Stimulated activated CD8-positive, alpha-beta memory T cell treated with anti-CD3 and anti-CD28 coated beads, Interleukin-15, amount 100 ng/mL, for 24 hours (primary cell): ENCODE measurements at places on chromosomes 2 and 18.
A peak's percentile ranks its signal among the peaks of the same experiment; 100 is the strongest.

- no peak for DNase-seq
Measured at GRCh38 chr18:22277758-22278157, 108.4 kb downstream of the GATA6 start.

DNA sequence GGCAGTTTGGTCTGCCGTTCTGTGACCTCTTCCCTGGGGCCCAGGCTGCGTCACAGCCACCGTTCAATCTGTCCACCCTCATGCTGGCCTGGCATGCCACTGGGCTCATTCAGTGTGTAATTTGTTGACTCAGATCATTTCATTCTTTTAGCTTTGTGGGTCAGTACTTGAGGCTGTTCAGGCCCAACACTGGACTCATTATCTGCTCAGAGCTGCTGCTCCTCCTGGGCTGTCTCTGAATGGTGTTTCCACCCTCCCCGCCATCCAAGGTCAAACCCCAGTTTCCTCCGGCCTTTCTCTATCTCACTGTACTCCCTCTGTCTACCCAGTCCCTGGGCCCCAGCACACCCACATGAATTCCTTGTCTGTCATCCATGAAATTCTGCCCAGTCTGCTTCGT, 152.4 kb upstream of the NCK2 start:
- no peak for DNase-seq

DNA sequence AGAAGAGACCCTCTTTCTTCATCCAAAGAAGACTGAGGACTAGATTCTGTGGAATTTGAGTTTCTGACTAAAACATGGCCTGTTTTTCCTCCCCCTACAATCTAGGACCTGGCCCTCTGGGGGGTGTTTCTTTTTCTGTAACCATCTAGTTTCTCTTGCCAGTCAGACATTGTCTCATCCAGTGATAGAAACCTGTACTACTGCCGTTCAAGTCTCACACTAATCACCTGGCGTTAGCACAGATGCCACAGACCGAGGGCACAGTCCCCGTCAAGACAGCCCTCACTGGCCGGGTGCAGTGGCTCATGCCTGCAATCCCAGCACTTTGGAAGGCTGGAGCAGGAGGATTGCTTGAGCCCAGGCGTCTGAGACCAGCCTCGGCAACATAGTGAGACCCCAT, 126.9 kb upstream of the NDUFV2 start:
- DNase-seq = no peak

DNA sequence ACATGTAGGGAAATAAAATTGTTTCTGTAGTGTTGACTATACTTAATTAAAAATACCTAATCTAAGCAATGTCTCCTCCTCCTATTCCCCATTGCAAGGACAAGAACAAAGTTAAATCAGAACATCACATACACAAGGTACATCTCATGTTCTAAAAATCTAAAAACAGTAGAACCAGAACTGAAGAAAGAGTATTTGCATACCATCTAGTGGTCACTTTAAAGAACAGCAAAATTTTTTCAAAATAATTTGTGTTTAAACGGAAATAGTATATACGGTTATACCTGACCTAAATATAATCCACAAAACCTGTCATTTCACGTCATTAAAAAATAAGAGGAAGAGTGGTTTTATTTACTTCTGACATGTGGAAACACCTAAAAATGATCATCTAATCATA, 294.3 kb upstream of the KCNH7 start:
- no peak for DNase-seq

- no peak for DNase-seq
Measured at GRCh38 chr2:88831071-88831791, 139.8 kb downstream of the RPIA start.

GRCh38 chr2:109324861-109325260, 195.9 kb downstream of the SH3RF3 start:
- no peak for DNase-seq

GRCh38 chr2:144372410-144373080, 147.4 kb downstream of the ZEB2 start:
- no peak for DNase-seq

- DNase-seq = no peak
Measured at GRCh38 chr2:174781996-174782395, 17.7 kb upstream of the CHRNA1 start.

- no peak for DNase-seq
Measured at GRCh38 chr2:198106621-198107385, 302.4 kb downstream of the PLCL1 start.

- no peak for DNase-seq
Measured at GRCh38 chr2:45974056-45974455, 322.6 kb downstream of the PRKCE start.

- no peak for DNase-seq
Measured at GRCh38 chr2:73176205-73176880, 26.0 kb upstream of the NOTO start.

- DNase-seq = no peak
Measured at GRCh38 chr2:65076345-65076710, 20.1 kb downstream of the CEP68 start.

- DNase-seq = no peak
Measured at GRCh38 chr2:4528773-4529172, 825.4 kb downstream of the DCDC2C start.

DNA sequence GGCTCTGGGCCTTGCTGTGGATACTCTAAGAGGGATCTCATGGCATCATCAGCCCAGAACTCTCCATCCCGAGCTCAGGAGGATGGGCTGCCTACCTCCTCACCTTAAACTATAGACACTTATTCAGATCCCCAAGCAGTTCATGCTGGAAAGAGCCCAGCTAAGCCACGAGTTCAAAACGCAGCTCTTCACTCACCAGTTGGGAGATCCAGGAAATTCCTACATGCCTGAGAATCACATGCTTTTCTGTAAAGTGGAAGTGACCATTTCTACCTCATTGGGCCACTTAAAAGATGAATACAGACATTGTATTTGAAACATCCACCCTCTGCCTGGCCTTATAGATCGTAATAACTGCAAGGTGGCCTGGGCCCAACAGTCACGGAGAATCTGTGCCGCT, 6.6 kb downstream of the ATOH8 start:
- no peak for DNase-seq

DNA sequence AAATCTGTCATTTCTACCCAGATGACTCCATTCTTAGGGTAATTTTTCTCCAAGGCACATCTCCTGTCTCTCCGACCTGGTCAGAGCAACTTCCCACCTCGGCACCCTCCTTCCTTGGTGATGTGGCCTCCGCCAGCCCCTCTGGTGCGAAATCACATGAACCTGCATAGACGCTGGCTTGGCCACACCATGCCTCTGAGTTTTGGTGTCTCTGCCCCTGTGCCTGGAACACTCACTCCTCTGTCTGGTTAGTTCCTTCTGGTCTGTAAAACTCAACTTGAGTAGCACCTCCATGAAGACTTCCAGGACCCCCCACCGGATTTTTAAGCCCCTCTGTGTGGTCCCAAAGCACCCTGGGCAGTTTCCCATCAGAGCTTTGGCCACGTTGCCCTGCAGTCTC, 83.2 kb upstream of the OTOS start:
- DNase-seq = no peak

GRCh38 chr2:234628953-234629352, 132.1 kb upstream of the ARL4C start:
- DNase-seq = no peak

DNA sequence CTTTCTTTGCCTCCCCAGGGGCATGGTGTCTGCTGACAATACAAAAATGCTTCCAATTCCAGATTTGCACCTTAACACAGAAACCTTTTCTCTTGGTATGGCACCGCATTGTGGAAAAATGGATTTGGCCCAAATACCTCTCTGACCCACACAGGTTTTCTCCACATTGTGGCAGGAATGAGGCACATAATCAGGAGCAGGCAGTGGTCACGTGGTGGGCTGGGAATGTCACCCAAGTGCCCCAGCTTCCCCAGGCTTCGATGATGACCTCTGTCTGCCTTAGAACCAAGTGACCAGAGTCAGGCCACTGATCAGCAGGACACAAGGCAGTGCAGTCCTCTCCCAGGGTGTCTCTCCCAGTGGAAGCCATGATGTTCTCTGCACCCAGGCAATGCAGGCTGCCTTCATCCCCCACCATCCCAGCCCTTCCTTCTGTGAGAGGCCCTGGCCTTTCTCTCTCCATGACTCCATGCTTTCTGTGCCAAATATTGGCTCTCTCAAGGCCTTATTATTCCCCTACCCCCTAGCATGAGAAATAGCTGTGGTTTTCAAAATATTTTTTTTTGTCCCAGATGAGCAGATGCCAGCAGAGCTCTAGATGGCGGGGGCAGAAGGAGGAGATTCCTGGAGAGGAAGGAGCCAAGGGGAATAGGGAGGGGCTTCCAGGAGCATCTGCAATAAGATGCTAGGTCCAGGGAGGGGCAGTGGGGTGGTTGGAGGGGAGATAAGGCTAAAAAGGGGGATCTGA, 198.9 kb downstream of the ACKR3 start:
- DNase-seq = no peak

GRCh38 chr2:120442923-120443571, 97.1 kb downstream of the INHBB start:
- no peak for DNase-seq

DNA sequence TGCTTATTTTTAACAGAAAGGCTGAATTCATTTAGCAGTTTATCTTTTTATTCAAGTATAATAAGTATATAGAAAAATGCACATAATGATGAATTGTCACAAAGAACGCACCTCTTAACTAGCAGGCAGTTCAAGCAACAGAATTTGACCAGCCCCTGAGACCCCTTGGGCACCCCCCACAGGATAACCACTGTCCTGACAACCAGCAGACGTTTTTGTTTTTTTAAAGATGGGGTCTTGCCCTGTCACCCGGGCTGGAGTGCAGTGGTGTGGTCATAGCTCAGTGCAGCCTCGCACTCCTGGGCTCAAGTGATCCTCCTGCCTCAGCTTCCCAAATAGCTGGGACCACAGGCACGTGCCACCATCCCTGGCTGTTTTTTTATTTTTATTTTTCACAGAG, 14.0 kb downstream of the PRELID3A start:
- DNase-seq = no peak

DNA sequence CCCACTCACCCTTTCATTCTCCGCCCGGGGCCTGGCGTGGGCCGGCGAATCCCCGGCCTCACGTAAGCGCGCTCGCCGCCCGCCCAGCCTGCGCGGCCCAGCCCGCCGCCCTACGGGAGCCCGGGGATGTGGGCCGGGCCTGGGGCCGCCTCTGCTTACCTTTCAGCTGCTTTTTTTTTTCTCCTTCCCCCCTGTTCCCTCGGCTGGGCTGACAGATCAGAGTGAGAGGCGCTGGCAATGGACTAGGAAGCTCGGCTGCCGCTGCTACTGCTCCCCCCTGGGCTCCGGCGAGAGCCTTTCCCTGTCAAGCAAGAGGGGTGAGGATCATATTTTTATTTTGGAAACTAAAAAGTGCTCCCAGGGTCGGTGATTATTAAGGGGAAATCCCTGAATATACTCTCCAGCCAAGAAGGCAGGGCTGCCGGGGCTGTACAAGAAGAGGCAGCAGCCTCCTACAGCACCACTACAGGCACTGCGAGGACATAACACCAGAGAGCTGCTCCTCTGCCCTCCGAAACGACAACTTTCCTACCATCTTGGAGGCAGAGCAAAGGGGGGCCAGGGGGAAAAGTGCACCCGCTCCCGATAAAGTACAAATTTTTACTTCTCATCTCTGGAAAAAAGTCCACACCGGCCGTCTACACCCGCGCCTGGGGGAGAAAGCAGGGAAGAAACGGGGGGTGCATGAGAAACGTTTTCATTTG, at the start of gene INO80D:
TSS of gene INO80D (minus strand) at position 433 of the 704 bp plus-strand sequence. CDS start 23,158 bp downstream, outside the sequence.
- peak; percentile 34 for DNase-seq

- DNase-seq = no peak
Measured at GRCh38 chr2:55885127-55885943, 38.2 kb downstream of the EFEMP1 start.

GRCh38 chr2:25236736-25237135, 68.4 kb upstream of the POMC start:
- DNase-seq = no peak

GRCh38 chr18:8045160-8045883, 478.2 kb downstream of the PTPRM start:
- no peak for DNase-seq

DNA sequence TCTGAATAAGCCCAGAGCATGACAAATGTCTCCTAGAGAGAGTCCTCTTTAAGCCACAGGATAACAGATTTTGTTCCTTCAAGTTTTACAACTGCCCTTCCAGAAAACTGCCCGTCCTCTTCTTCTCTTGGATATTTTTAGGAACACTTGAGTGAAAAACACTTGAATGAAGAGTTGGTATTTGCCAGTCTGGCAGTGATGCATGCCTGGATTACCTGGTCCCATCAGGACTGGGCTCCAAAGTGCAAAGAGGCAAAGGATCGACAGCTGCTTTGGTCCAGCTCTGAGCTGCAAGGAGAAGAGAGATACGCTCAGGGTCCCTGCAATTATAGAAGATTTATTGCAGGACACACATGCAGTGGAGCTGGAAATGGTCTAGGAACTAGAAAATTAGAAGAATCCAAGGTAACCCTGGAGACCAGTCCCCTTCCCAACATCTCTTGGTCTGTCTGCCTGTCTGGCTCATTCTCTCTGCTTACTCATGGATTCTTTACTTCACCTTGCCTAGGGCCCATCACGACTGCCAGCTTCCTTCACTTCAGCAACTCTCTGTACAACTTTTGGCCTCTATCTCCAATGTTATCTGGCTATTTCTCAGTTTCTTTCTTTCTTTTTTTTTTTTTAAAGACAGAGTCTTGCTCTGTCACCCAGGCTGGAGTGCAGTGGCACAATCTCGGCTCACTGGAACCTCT, 112.1 kb upstream of the SIX2 start:
- DNase-seq = no peak

DNA sequence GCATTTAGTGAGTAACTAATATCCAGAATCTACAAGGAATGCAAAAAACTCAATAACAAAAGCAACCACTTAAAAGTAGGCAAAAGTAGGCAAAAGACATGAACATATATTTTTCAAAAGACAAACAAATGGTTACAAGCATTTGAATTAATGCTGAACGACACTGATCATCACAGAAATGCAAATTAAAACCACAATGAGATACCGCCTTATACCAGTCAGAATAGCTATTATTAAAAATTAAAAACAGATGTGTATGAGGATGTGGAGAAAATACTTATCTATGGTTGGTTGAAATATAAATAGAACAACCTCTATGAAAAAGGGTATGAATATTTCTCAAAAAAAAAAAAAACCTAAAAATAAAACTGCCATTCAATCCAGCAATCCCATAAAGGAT, 51.7 kb downstream of the SNTG2 start:
- DNase-seq = no peak

- DNase-seq = no peak
Measured at GRCh38 chr2:170456914-170457313, 258.2 kb upstream of the SP5 start.

DNA sequence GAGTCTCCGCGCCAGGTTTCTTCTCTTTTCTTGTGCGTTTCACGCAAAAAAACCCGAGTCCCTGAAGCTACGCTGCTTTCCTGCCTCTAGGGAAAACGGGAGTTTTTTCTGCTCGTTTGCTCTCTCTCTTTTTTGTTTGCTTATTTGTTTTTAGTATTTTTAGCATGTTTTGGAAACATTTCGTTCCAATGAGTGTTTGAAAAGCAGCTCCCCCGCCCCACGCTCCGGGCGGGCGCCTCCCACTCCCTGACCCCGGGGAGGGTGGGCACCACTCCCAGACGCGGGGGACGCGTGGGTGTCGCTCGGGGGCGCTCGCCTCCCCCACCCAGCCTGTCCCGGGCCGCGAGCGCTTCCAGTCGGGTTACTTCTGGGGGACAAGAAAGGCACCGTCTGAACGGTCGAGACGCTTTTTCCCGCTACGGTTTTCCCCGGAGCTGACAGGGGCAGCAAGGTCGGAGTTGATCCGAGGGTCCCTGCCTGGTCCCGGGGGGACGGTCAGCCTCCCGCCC, 446 bp upstream of the EFHD1 start:
- no peak for DNase-seq

- no peak for DNase-seq
Measured at GRCh38 chr2:132033365-132033764, 128.4 kb downstream of the ANKRD30BL start.
